ENCODE measurements at places on chromosomes 16 and 17.

DNA sequence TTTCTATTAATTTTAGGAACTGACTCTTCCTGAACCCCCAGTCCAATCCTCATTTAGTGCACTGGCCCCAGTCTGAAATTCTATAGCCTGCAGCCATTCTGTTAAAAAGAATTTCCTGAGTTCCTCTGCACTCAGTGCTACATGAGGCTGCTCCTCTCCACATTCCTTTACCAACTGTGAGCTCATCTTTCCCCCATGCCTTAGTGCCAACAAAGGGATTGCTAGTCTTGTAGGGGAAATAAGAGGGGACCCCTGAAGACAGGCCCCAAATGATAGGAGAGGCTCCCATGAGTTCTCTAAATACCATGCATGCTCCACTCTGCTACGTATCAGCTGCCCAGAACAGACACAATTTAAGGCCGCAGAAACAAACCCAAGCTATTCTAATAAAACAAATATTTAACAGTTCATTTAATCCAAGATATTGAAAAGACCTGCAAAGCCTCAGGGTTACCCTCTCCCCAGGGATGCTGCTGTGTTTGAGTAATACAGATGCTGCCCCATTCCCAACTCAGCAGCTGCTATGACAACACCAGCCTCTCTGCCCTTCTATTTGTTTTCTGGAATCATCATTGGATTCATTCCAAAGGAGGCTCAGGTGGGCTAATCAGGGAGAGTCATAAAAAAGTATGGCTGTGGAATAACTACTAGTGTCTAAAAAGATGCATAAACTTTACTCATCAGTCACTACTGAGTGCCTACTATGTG, 228.5 kb downstream of the TOX3 start:
- no peak for DNase-seq

DNA sequence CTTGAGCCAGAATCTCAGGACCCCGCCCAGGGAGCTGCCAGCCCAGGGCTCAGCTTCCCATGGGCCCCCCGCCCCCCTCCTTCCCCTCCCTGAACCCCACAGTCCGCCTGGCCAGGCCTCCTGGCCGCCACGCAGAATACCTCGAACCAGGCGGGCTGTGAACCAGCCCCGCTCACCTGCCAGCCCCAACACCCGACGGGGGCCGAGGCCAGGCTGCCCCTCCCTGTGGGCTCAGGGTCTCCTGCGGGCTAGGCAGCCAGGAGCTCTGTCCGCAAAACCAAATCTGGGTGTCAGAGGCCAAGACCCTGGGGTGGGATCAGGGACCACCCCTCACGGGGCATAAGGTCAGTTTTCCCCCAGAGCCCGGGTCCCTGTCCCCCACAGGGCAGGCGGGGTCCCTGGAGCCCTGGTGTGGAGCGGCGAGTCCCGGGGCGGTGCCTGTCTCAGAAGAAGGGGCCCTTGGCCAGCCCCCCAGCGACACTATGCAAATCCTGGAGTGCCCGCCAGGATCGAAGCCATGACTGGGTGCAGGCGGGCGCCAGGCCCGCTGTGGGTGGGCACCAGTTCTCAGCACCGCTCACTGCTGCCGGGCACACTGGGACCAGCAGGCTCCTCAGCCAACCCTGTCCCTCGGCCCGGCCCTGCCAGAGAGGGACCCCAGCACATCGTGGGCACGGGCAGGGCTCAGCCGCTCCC, 6.4 kb upstream of the PRR35 start:
- no peak for DNase-seq

- no peak for DNase-seq
Observed at GRCh38 chr16:89117227-89117974, 23.7 kb downstream of the ACSF3 start.

GRCh38 chr17:55124730-55125360, 139.9 kb upstream of the HLF start:
- DNase-seq, result no peak

DNA sequence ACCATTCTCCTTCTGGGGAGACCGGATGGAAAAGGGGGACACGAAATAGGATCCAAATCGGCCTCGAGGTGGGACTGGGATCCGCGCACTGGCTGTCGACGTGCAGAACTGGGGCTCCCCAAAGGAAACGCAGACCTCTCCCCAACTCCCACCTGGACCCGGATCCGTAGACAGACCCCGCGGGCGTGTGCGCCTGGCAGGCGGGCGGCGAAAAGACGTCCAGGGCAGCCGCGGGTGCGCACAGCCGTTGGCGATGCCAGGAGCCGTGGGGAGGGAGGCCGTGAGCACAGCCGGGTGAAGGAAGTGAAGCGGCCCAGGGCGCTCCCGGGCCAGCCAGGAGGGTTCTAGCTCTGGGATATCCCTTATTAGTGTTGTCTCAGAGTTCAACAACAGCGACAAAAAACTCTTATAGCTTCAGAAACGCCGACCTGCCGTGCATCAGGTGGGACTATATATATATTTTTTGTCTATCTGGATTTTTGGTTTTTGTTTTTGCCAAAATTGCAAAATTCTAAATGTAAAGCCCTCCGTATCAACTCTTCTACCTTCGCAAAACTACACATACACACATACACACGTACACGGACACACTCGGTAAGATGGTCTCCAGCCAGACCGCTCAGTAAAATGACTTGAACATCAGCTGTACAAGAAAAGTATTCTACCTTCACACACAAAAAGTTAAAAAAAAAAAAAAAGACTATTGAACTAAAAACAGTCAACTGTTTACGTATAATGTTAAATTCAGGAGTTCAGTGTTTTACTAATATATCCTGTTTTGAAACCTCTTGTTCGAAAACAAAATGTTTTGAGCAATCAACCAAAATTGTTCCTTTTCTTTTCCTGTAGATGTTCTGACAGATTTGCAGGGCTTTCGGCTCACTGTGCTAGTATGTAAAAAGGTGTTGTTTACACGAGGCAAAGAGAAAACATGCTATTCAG, 5.2 kb upstream of the AATF start:
- DNase-seq, result no peak

Data from NCI-H2107 (cell line).